HFFc6 (cell line): ENCODE measurements at places on chromosomes 12 and 14.

GRCh38 chr12:88893801-88894200 lies 313.5 kb upstream of the KITLG start:
- no peak for DNase-seq

GRCh38 chr14:106564058-106564643 lies 1037.8 kb downstream of the TMEM121 start:
- no peak for DNase-seq

GRCh38 chr12:18327036-18327435 lies 65.7 kb downstream of the PIK3C2G start:
- no peak for DNase-seq

GRCh38 chr14:24909523-24910302 lies 140.2 kb downstream of the STXBP6 start:
- DNase-seq = no peak

- no peak for DNase-seq
These were observed 7.4 kb upstream of the TMEM132C start for GRCh38 chr12:128259556-128260070.

- no peak for DNase-seq
These were observed 50.1 kb downstream of the CHST11 start for GRCh38 chr12:104506676-104507401.

DNA sequence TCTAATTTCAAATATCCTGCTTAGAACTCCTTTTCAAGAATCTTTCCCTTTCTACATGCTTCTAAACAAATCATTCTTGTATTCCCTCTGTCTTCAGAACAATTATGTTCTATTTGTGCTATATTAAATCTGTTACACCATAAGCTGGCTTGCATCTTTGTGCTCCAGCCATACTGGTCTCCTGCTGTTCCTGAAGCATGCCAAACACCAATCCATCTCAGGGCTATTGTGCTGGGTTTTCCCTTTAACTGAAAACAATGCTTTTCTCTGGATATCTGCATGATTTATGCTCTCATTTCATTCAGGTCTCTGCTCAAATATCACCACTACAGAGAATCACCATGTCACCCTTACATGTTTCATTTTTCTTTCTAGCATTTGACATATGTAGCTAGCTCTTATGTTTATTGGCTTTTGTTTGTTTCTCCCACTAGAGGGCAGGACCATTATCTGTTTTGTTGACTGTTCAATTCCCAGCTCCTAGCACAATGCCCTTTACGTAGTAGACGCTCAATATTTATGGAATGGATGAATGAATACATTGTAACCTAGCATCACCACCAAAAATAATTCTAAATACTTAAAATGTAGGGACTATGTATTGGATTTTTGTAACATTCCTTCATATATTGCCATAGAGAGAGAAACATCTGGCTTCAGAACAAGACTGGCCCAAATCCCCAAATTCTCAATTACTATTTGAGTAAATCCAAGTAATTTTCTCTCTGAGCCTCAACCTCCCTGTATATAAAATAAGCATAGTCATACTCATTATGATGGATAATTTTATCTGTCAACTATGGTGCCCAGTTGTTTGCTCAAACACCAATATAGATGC lies 302.0 kb upstream of the SYT1 start:
- peak; percentile 30 for DNase-seq

GRCh38 chr12:86914721-86915120 lies 658.5 kb upstream of the MGAT4C start:
- DNase-seq = peak; percentile 1

DNA sequence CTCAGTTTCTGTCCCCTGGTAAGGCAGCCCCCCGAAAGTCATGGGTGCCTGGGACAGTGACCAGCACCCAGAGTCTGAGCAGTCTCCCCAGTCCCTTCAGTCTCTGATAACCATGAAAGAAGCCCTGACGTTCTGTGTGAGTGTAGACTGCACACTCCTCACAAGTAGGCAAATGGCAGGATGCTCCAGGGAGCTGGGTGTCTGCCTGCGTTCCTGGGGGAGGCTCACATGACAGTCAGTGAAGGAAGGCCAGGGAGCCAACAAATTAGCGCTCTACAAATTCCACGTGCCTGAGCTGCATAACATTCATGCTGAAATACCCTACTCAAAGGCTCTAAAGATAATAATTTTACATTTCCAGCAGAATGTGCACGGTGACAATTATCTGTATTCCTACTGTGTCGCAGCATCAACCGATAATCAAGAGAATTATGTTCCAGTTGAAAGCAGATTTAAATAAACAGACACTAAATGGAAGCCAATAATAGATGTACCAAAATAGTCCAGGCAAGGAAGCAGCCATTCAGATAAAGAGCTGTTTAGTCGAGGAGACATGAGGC lies 56.3 kb downstream of the ASCL1 start:
- DNase-seq = no peak

DNA sequence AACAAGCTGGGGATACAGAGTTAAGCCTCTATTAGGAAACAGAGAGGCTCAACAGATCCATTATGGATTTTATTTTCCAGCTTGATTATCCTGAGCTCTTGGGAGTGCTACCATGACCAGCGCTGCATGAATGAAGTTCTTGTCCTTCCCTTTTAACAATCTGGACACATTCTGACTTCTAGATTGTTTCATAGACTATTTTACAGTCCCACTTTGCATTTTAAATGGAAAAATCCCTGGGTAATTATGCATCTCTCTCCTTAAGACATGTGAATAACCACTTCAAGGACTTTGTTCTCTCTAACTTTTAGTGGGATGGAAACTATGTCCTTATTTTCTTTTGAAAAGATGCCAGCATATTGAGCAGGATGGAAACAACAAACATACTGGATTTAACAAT lies 2.0 kb downstream of the CCDC198 start:
- DNase-seq = no peak

GRCh38 chr12:63968673-63969072 lies 124.2 kb downstream of the SRGAP1 start:
- no peak for DNase-seq

GRCh38 chr12:76303365-76303764 lies 44.9 kb downstream of the BBS10 start:
- DNase-seq = peak; percentile 12

DNA sequence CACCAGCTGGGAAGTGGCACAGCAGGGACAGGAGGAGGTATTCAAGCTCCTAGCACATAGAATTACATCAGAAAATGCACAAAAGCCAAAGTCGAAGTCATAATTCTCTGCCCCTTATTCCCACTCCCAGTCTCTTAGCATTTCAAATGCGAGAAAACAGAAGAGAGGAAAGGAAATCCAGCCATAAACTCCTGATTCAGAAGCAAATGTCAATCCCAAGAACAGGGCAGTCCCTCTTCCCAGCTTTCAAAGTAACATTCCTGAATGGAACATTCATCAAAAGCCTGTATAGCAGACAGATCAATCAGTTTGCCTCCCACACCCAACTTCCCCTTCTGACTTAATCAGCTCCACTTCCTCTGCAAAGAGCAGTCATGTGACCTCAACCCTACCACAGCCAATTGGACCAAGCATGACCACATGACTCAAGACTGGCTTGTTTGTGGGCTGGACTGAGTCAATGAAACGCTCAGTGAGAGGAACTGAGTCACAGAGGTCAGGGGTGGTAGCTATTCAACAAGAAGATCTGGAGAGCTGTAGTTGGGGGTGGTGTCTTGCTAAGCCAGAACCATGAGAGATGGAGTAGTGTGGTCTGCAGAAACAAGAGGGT lies 41.4 kb upstream of the TUNAR start:
- DNase-seq = no peak

DNA sequence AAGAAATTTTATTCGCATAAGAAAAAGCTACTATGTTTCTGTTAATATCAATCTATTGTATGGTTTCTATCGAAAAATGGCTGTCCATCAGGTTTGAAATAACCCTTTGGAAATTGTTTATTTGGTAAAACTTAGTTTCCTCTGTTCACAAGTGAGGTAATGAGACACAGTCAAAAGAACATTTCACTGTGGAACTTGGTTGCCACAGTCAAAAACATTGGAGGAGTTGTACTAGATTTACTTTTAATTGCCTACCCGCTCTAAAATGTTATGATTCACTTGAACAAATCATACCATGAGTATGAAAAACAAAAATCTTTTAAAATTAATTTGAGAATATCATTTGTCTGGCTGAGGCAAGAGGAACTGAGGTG lies 46.5 kb downstream of the ITPR2 start:
- DNase-seq = no peak

GRCh38 chr14:21106498-21107282 lies 5.8 kb downstream of the TMEM253 start:
- DNase-seq = peak; percentile 64

- no peak for DNase-seq
These were observed 6.7 kb downstream of the PAPOLA start for GRCh38 chr14:96508900-96509299.

DNA sequence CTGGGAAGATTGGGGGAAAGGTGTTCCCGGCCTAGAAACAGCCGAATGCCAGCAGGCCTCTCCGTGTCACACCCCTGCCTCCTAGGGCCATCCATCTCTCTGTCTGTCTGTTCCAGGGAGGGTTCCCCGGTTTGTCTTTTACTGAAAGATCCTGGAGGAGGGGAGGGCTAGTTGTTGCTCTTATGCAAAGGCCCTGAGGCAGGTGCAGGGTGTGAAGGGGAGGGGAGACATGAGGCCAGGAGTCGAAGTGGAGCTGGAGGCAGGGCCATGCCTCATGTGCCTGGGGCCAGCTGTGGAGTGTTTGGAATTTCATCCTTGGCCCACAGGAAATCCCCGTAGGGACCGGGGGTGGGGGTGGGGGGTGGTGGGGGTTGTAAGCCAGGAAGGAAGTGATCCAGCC lies 8.7 kb upstream of the RCOR1 start:
- no peak for DNase-seq

- DNase-seq = no peak
These were observed 105.0 kb downstream of the FAR2 start for GRCh38 chr12:29253906-29254625.

DNA sequence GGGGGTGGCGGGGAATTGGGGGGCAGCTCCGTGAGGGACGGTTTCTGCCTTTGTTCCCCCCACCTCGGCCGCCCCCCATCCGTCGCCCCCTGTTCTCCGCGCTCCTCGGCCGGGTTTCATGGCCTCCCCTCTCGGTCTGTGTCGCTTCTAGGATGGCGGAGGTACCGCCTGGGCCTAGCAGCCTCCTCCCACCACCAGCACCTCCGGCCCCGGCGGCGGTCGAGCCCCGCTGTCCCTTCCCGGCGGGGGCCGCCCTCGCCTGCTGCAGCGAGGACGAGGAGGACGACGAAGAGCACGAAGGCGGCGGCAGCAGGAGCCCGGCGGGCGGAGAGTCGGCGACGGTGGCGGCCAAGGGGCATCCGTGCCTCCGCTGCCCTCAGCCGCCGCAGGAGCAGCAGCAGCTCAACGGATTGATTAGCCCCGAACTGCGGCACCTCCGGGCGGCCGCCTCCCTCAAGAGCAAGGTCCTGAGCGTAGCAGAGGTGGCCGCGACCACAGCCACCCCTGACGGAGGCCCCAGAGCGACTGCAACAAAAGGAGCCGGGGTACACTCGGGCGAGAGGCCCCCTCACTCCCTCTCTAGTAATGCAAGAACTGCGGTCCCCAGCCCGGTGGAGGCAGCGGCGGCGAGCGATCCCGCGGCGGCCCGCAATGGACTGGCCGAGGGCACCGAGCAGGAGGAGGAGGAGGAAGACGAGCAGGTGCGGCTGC lies 575 bp downstream of the NAA30 start:
- no peak for DNase-seq

DNA sequence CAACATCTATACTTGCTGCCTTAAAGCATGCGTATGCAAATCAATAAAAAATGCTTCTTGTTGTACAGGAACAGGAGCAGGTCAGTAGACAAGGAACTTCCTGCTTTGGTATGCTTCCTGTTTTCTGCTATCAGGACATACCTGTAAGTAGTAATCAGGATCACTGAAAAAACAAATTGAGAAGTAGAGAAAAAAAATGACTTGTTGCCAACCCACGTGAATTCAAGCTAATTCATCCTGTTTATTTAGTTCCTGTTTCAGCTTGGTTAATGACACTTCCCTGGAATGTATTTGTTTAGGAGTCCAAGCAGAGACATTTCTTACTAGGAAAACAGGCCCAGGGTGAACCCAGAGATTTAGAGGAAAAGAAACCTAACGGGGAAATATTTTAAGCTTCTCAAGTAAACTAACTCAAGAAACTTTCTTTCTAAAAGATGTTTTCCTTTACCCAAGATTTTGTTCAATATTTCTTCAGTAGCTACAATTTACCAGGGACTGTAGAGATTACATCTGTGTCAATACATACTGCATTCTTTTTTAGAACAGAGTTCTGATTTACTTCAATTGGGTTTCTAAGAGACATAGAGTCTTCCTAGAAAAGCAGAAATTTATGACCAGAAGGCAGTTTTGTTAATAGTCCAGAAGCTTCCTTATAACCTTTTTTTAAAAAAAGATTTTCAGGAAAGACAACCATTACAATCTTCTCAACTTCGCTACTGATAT lies 124.2 kb downstream of the PAWR start:
- DNase-seq = peak; percentile 25

- DNase-seq = peak; percentile 7
These were observed 37.1 kb downstream of the CMAS start for GRCh38 chr12:22083167-22083566.

DNA sequence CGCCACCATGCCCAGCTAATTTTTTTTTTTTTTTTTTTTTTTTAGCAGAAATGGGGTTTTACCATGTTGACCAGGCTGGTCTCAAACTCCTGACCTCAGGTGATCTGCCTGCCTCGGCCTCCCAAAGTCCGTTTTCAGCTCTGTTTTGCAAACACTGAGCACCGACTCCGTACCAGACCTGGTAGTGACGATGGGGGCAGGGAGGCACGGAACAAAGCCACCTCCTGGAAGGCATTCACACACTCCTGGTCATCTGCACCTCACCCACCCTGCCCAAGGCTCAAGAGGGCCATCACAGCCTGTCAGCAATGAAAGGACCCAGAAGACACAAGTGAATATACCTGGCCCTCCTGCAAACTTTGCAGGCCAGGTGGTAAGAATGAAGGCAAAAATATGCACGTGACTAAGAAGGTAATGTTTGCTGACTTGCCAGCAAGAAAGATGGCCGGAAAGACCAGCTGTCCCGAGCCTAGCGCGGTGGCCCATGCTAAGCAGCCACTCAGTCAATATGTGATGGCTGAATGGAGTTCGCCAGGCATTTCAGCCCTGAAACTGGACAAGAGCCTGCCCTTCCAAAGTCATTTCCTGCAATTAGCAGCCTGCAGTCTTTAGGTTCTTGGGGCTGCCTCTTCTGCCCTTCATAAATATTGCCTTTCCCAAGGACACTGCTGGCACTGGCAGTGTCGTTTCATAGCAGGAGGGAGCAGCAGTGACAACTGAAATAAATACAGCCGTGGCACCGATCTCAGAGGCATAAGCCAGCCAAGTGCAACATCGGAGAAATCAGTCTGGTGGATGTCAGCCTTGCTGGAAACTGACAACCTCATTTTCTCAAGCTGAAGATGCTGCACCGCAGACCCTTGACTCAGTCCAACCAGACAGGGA lies 17.6 kb downstream of the MMAB start:
- no peak for DNase-seq

DNA sequence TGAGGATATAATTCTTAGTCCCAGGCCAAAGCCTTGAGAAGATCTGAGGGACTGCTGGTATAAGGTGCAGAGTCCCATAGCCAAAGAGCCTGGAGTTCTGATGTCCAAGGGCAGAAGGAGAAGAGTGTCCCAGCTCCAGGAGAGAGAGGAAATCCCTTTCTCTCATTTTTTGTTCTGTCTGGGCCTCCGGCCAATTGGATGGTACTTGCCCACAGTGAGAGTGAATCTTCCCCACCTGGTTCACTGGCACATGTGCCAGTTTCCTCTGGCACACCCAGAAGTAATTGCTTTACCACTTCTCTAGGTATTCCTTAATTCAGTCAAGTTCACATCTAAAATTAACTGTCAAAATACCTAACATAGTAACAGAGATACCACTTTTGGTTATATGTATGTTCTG lies 15.3 kb downstream of the ARID4A start:
- DNase-seq = no peak
